ENCODE measurements at places on chromosomes 12 and 14.

GRCh38 chr14:86944434-86944833 is 1048.5 kb downstream of the GALC start:
- no peak for DNase-seq

DNA sequence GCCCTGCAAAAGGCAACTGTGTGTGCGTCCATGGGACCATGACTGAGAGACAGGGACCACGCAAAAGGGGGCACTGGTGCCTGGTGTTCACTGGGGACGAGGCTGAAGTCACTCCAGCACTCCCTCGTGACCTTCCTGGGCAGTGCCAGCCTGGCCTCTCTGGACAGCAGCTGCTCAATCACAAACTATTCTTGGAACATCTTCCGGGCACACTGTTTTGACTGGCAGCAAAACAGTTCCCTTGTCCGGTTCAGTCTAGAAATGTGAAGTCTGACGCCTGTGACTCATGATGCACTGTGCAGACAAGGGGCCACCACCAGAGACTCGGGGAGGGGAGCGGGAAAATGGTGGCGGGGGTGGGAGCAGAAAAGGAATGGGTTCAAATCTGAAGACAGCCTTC is 20.8 kb downstream of the SNRNP35 start:
- DNase-seq: no peak

DNA sequence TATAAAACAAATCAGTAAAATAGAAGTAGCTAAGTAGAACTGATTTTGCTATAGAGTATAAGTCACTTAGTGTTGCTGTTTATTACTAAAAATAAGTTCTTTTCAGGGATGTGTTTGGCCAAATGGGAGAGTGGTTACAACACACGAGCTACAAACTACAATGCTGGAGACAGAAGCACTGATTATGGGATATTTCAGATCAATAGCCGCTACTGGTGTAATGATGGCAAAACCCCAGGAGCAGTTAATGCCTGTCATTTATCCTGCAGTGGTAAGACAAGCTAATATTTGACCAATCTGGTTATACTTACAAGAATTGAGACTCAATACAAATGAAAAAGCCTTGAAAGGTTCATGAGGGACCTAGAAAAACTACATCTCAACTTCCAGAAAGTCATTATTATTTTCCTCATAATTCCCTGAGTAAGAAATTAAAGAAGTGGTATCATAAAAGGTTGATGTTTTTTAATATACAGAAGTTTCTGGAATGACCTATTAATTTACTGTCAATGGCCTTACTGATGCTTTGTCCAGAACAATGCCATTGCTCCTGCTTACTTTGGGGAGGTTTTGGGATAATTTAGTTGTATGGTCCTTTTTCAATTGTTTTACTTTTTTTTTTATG is 1.9 kb downstream of the LYZ start:
- DNase-seq: no peak

GRCh38 chr12:48413388-48413787 is 59.0 kb upstream of the ANP32D start:
- DNase-seq: no peak

GRCh38 chr14:89578156-89578555 is 161.1 kb upstream of the FOXN3 start:
- peak; percentile 54 for DNase-seq

DNA sequence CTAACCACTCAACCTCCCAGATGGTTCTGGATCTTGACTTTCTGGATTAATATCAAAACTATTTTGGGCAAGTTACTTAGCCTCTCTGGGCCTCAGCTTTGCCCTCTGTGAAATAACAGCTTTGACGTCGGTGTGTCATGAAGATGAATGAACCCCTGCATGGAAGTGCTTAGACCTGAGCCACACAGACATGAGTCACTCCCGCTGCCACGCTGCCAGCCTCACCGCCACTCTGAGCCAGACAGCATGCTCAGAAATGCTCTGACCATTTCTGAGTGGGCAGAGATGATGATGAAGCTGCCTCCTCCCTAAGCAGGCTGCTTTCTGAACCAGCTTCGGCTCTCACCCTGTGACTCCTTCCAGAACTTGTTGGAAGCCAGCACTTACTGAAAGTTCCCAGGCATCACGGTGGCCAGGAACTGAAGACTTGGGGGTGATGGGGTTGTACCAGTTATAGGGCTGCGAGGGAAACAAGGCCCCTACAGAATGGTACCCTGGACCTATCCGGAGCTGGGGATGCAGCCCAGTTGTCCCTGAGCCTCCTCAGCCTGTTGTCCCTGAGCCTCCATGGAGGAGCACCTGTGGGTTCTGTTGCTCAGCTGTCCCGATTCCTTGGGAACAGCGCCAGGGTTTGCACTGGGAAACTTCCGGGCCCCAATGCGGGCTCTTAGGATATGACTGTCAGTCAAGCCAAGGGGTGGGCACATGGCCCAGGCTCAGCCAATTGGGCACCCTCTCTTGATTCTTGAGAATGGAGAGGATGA is 2.0 kb upstream of the CCDC197 start:
- no peak for DNase-seq

DNA sequence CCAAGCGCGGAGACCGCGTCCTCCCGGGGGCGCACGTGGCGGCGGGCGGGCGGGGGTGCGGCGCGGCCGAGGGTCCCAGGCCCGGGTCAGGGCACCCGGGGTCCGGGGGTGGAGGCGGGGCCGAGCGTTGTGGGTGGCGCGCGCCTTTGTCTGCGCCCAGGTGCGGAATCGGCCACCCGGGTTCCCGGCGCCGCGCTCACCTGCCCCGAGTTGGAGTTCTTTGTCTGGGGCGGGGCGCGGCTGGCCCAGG is 50.1 kb downstream of the LRCOL1 start:
- no peak for DNase-seq

DNA sequence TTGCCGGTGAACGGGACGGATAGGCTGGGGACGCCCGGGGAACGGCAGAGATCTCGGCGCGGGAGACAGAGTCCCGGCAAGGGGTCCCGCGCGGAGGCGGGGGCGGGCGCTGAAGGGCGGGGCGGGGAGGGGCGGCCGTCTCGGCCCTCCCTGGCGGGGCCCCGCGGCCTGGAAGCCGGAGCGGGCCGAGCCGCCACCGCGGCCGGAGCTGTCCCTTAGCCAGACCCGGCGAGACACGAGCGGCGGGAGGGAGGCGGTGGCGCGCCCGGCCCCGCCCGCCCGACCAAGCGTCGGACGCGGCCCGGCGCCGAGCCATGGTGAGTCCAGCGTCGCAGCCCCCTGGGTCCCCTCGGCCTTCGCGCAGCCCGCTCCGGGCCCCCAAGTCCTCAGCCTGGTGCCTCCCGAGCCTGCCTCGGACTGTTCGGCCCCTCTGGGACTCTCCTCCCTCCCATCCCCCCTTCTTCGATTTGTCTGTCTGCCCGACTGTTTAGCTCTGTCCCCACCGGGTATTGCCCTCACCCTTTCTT is at the start of gene ARHGEF40:
Gene ARHGEF40 (plus strand): TSS at position 222 of the 527 bp plus-strand sequence. CDS start 93 bp downstream, at position 315.
- no peak for DNase-seq

DNA sequence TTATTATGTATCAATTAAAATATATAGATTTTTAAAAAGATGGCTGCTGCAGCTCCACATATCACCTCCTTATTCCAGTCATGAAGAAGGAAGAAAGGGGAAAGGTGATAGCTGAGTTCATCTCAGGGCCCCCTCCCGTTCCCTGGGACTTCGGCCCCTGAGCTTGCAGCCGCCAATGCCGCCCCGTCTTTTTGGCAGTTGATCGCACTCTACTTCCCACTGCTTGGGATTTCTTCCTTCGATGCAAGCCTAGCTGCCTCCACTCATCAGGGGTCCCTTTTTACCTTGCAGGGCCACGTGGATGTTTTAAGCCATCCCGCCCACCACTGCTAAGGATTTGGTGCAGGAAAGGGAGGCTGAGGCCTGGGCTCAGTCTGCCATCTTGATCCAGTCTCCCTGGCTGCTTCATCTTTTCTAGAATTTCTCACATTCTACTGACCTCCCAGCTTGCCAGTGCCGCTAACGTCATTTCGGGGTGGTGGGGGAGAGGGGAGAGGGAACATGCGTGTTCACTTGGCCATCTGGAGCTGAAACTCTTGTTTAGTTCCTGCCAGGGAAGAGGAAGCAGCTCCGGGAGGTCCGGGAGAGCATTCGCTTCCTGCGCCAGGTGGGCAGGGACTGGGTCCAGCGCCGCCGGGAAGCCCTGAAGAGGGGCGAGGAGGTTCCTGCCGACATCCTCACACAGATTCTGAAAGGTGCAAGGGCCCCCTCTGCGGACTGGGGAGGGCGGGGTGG is 31.3 kb downstream of the CYP46A1 start:
- DNase-seq: no peak

Data from CD14-positive monocyte (primary cell).